ENCODE measurements at places on chromosomes 13 and 19.

DNA sequence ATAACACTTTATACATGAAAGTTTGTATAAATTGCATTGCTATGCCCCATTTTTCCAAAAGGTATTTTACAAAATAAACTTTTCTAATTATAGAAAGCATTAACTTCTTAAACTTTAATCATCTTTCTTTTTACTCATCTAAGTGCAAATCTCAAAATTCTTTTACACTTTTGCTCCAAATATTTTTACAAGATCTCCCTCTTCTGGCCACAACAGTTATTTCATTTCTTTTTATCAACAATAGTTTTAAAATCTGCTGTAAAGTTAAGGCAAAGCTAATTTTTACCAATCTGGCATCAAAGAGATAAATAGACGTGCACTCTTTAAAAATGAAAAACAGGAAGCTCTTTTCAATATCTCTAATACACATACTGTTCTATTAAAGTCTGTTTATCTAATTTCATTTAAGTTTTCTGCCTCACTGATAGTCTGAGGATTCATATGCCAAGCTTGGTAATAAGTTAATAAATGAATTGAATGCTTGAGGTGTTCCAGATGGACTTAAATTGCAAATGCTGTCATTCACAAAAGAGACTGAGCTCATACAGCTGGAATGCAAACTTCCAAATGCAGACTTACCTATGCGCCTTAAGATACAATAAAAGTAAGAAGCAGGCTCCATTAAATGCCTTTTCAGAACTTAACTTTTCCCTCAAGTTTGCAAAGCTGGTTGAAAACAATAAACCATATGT lies 583.0 kb upstream of the ATXN8OS start:
- DNase-seq: no peak

DNA sequence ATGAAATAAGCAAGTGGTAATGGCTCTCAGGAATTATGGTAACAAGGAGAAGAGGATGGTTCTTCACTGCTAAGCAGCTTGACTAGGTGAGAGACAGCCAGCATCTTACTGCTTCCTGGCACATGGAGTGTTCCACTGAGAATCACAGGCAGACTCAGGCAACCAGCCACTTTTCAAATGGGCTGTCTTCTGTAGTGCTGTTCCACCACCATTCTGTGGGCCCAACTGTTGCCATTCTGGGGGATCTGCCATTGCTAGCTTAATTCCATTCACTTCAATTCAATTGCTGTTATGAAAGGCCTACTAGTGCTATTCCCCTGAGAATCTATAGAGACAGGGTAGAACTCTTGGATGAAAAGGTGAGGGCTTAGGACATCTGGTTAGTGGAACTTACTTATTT lies 341.9 kb downstream of the KCNRG start:
- no peak for DNase-seq

DNA sequence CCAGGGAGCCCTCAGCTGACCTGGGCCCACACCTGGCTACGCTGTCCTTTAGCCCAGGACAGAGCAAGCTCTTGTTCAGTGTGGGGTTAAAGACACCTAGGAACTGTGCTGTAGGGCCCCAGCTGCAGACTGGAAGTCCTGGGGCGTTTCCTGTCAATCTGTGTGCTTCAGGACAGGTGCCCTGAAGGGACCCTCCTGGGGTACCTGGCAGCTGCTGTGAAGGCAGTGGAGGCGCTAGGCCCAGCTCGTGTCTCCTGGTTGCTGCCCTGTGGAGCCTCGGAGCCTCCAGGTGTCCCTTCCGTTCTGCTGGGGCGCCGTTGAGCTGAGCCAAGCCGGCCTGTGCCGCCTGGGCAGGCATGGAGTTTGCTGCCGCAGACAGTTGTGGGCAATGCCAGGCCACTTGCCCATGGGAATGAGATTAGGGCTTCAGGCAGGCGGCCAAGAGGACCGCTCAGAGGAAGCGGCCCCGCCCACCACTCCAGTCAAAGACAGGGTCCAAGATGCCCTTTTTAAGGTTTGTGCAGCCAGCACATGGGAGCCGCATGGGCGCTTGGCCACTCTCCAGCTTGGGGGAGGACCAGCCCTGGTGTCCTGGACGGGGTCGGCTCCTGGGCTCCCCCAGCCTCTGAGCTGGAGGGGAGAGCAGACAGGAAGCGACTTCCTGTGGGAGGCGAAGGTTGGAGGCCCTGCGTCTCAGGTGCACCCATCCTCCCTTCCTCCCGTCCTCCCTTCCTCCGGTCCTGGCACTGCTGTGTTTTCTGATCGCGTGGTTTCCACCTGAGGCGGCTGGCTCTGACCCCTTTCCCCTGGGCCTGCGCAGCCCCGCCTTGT lies 4.0 kb downstream of the PTBP1 start:
- DNase-seq: no peak

- no peak for DNase-seq
These were observed 23.8 kb upstream of the C13orf42 start for GRCh38 chr13:51134763-51135365.

DNA sequence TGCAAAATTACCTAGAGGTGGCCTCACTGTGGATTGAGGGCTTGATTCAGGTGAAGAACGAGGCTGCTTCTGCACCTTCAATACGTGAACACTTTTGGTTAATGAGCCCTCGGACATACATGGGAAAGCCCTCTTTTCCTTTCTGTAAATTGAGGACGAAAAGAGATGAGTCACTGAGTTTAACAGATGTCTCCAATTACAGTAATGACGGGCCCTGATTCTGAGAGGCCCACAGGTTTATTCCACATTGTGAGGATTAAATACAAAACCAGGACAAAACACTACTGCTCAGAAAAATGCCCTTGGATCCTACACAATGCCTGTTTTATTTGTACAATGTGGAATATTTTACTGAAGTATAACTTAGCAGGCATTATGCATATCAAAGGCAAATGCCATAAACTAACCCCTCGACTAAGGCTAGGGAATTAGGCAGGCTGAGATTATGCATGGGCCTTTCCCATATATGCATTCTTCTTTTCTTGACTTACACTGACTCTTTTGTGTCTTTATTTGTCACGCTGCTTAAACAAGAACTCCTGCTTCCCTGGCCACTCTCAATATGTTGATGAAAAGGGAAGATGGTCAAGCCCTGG lies 819.9 kb downstream of the OLFM4 start:
- DNase-seq: no peak

DNA sequence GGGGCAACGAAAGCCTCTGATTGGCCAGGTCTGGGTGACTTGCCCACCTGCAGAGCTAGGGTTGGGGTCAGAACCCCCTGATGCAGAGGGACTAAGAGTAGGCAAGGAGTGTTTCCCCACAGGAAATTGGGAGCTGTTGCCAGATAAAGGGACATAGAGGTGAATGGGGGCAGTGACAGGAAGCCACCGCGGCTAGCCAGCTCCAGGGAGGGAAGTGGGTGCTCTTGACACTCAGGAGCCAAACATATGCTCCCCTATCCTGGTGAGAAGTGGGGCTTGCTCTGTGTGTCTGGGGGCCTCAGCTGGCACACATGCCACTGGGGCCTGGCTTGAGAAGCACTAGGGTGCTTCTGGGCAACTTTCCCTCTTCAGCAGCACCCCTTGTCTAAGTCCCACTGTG lies 26.0 kb downstream of the WDR88 start:
- no peak for DNase-seq

DNA sequence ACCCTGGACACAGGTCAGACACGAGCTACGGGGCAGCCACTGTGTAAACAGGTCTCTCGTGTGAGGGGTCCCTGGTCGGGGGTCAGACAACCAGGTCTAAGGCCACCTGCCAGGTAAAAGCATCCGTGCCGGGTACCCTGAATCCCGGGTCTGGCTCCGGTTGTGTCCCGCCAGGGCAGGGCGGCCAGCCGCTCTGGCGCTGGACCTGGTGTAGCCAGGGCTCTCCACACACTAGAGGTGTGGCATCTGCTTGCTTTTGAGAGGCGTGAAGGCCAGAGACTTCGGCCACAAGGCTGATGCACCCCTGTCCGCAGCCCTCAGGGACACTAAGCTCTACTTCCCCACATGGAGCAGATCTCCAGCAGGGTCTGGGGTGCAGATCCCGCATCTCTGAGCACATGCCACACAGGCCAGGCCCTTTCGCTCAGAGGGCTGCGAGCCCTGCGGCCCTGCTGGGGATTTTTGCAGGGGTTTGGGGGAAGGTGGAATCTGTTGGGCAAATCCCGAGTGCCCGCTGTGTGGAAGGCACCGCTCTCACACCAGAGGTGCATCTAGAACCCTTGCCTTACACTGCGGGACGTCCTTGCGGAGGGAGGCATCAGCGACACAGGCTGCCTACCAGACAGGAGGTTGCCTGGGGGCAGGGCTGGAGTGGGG lies 13.8 kb upstream of the TIMM13 start:
- DNase-seq: no peak
